ENCODE measurements at places on chromosomes 12 and 14.

DNA sequence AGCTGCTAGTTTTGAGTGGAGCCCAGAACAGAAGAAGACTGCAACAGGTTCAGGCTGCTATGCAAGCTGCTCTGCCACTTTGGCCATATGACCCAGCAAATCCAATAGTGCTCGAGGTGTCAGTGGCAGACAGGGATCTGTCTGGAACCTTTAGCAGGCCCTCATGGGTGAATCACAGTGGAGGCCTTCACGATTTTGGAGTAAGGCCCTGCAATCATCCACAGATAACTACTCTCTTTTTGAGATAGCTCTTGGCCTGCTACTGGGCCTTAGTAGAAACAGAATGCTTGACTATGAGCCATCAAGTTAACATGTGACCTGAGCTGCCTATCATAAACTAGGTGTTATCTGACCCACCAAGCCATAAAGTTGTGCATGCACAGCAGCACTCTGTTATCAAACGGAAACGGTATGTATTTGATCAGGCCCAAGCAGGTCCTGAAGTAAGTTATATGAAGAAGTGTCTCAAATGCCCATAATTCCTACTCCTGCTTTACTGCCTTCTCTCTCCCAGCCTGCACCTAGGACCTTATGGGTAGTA, 116.9 kb upstream of the CCDC196 start:
- no peak for DNase-seq

DNA sequence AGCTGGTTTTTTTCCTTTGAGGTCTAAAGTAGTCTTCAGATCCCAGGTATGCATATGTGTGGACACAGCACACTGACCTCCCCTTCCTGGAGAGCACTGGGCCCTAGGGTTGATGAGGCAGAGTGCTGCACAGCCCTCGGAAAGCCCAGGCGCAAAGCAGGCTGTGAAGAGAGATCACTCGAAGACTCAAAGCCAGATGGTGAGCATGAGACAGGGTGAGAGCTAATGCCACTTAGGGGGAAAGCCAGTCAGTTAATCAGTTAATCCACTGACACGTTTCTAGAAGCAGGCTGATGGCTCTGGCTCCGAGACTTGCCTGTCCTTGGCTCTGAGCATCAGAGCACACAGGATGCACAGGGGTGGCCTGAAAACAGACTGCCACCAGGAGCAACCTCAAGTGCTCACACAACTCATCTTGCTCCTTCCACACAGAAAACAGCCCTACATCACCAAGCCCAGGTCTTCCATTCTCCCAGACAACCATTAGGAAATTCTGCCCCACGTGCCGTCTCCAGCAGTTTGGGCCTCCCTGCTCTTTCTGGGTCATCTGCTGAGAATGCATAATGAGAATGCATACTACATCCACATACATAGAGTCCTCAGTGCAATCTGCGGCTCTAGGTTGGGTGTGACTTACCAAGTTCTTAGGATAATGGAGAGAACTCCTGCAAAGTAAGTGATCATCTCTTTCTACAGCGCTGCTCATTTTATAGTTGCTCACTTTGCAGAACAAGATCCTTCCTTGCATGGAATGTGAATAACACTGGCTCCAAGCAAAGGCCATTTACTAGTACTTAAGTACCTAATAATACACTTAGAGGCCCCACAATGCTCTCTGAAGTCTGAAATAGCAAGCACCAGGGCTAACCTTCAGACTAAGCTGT, 12.0 kb downstream of the AQP6 start:
- no peak for DNase-seq

DNA sequence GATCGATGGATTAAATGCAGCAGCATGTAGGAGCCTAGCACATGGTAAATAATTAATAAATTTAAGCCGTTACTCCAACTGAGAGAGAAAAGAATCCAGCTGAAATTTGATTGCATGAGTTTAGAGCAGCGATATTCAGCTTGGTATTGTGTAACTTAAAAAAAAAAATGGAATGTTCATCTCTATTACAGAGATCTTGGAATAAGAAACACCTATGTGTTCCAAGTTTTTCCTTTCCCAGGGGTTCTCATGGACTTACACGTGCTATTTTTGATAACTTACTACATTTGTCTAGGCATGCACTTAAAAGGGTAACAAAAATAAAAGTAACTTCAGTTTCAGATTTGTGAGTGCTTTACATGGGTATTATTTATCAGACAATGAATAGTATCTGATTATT, 122.8 kb downstream of the RASSF9 start:
- no peak for DNase-seq

DNA sequence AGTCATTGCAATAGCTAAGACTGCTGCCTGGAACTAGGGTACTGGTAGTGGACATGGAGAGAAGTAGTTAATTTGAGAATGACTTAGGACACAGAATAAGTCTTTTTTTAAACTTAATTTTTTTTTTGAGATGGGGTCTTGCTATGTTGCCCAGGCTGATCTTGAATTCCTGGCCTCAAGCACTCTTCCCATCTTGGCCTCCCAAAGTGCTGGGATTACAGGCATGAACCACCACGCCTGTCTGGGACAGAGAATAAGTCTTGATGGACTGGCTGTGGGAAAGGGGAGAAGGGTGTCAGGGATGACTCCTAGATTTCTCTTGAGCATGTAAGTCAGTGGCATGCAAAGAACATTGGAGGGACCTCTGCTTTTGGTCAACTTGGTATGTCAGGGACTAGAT, 42.9 kb downstream of the LIN52 start:
- DNase-seq = no peak

GRCh38 chr12:122250047-122250446, 16.2 kb downstream of the VPS33A start:
- no peak for DNase-seq

DNA sequence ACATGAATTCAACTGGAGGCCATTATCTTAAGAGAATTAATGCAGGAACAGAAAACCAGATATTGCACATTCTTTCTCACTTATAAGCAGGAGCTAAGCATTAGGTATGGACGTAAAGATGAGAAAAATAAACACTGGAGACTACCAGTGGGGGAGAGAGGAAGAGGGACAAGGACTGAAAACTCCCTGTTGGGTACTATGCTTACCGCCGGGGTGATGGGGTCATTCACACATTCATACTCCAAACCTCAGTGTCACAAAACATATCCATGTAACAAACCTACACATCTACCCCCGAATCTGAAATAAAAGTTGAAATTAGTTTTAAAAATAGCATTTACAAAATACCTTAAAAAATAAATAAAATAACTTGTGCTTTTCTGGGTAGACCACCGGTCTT, 80.8 kb upstream of the RAP1B start:
- no peak for DNase-seq

DNA sequence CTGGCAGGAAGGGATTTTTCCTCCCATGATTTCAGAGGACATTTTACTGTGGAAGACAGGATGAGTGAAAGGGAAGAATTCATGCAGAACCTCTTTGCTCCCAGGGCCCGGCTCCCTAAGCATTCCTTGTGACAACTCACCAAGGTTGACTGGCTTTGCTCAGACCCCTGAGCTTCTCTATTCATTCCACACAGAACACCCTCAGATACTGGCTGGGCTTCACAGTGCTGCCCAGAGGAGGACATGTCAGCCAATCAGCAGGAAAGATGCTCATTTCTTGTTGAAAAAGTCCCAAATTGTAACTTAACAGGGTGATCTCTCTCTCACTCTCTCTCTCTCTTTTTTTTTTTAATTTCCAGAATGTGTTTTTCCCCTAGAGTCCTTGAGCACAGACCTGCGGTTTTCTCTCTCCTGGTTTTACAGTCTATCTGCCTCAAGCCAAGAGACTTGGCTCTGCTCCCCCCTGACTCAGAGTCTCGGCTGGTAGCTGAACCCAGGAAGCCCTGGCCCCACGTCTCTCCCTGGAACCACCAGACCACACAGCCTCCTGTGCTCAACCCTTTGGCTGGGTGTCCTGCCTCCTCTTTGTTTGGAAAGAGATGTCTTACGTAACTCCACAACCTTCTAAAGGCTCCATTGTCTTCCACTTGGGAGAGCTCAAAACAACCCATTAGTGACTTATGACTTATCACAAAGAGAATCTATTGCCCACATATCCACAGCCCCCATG, 43.9 kb downstream of the SSPN start:
- DNase-seq = no peak

- no peak for DNase-seq
These were observed 2.3 kb upstream of the C14orf39 start for GRCh38 chr14:60488175-60488574.

DNA sequence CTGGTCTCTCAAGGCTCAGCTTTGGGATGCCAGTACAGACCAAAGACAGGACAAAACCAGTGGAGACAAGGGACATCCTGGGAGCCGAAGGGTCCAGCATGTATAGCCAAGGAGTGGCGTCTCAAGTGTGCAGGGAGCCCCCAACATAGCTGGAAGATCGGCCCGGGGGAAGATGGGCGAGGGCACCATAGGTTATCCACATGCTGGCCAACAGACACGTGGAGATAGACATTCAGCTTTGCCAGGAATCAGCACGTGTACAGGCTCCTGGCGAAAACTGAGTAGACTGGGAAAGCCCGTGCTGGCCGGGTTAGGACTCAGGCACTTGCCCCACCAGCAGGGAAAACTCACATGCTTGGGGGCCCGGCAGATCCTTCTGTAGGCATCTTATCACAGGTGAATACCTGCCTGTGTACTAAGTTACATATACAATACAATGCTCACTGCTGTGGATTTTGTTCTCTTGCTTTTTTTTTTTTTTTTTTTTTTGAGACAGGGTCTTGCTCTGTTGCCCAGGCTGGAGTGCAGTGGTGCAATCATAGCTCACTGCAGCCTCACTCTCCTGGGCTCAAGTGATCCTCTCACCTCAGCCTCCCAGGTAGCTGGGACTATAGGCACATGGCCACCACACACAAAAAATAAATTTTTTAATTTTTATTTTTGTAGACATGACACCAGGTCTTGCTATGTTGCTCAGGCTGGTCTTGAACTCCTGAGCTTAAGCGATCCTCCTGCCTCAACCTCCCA, 5.6 kb upstream of the ANKRD9 start:
- DNase-seq = no peak

DNA sequence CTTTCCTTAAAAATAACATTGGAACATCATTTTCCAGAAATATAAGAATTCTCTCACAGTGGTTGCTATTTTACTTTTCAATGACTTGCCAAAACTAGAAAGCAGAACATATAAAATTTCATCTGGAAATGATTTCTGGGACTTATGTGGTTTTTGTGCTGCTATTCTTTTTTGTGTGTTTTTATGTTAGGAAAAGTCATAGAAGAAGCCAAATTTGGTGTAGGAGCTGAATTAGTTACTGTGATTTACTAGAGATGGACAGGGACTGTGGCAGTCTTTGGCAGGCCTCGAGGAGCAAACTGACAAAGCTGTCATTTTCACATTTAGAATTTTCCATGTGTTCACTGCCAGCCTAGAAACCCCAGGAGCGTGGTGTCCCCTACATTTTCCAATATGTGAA, 38.3 kb upstream of the LDHB start:
- no peak for DNase-seq

DNA sequence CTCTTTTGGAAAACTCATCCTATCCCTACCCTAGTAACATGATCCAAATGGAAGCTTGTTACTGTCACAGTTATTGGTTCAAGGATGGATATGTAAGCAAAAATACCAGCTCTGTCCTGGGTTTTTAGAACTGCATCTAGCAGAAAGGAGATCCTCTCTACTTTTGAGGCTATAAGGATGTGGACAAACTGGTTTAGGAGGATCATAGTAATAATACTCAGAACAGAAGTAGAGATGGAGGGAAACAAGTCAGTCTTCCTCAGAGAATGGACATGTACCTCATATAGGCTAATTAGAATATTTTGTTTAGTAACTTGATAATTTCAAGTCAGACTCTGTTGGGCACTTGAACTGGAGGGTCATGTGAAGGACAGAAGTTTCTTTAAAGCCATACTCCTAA, 26.6 kb downstream of the FUT8 start:
- no peak for DNase-seq

- peak; percentile 76 for DNase-seq
These were observed 6.0 kb downstream of the GPR132 start for GRCh38 chr14:105059035-105059924.

DNA sequence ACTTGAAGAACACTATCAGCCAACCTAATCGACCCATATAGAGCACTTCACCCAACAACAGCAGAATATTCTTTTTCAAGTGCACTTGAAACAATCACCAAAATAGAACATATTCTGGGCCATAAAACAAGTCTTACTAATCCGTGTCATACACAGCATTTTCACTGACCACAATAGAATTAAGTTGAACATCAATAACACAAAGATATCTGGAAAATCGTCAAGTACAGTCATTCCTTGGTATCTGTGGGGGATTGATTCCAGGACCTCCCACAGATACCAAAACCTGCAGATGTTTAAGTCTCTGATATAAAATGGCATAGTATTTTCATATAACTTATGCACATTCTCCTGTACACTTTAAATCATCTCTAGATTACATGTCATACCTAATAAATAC, 295.7 kb downstream of the BCL11B start:
- DNase-seq = no peak

- DNase-seq = no peak
These were observed 188.7 kb upstream of the IGF1 start for GRCh38 chr12:102669056-102669455.

- no peak for DNase-seq
These were observed 21.7 kb downstream of the PLEKHD1 start for GRCh38 chr14:69506241-69506595.

DNA sequence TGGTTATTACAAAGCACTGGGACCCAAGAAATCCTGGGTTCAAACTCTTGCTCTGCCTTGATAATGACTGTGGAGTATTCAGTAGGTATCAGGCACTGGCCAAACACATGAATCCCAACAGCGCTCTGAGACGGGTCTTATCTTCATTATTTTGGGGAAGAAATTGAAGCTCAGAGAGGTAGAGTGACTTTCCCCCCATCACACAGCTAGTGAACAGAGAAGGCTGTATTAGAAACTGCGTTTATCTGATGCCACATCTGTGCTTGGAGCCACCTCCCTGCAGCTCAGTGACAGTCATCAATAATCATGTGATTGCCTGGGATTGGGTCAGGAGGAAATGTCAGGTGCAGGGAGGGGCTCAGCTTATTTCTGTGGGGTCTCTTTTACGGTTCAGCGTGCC, 225.4 kb upstream of the LHX5 start:
- no peak for DNase-seq

DNA sequence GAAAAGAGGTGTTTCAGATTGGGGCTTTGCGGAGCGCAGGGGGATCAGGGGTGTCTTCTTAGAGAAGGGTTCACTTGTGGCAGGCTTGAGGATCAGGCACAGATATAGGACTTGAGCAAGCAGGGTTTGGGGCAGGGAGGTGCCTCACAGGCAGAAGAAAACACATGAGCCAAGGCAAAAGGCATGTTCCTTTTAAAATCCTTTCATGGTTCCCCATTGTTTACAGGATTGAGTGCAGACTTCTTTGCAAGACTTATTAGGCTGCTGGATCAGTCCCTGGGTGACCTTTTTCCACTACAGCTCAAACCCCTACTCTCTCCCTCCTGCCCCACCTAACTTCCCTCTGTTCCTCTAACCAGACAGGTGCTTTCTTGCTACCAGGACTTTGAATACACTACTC, 19.7 kb downstream of the HSPB8 start:
- DNase-seq = no peak

DNA sequence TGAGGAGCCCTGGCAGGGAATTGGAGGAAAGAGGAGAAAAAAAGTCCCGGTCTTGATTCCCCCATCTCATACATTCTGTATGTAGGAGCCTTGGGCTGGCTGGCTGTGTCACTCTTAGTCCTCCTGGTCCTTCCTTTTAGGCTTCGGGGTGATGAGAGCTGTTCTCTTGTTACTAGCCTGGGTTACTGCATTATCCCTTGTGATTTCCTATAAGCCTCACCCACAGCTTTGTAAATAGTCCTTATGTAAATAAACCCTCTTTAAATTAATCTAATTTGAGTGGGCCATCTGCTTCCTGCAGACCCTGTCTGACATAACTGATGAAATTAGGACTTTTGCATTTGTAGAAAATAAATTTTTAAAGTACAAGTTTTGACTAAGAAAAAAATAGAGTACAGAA, 19.2 kb downstream of the DNM1L start:
- DNase-seq = no peak

Data from activated naive CD8-positive, alpha-beta T cell treated with anti-CD3 and anti-CD28 coated beads for 36 hours (primary cell).